Cardiac muscle cell (in vitro differentiated cells and primary cell): ENCODE measurements at places on chromosomes 16 and 17.

DNA sequence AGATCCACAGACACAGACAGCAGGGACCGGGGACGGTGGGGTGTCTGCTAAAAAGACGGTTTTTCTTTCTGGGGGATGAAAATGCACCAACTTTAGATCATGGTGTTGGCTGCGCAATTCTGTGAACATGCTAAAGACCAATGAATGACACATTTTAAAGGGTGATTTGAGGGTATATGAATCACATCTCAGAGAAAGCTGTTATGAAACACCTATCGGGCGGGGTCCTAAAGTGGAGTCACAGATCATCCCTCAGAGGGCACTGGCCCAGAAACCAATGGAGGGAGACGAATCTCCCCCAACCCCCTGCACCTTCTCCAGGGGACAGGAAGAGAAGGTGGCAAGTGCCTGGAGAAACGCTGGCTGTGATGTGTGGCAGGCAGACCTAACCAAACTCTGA lies 26.0 kb downstream of the KLHDC4 start:
- DNase-seq = no peak

DNA sequence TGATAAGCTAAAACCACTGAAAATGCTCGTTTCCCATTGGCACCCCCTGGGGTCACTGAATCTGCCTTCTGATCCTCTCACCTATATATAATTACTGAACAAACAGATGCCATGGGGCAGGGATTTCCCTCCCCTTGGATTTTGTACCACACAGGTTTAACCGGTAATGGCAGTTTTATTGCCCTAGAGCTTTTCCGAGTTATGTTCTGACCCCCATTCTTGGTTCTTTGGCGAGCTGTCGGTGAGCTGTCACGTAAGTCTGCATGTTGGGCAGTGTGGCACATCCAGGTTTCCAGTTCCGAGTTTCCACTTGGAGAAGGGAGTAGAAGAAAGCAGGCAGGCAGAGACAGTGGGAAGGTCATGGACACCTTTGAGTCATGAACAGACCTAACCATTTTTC lies 7.1 kb downstream of the TMEM97 start:
- DNase-seq = no peak

GRCh38 chr16:11023262-11024039 lies 79.1 kb downstream of the CLEC16A start:
- DNase-seq = no peak

DNA sequence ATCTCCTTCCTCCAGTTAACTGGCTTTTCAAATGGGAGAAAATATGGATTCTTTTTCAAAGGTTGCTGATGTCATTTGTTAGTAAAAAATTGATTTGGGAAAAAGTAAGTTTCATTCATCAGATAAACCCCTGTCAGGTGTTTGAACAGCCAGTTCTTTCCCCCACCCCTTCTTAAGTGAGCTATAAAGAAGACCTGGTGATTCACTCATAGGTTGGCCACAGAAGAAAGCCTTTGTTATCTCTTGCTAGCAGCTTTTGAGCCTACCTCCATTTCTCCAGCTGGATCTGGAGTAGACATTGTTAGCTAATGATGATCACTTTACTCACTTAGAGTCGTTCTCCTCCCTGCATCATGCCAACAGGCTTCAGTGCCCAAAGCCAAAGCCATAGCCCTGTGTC lies 63.0 kb downstream of the NLK start:
- DNase-seq = no peak

GRCh38 chr16:84700446-84701300 lies 873 bp downstream of the USP10 start:
- DNase-seq = peak; percentile 35

- DNase-seq = no peak
Observed at GRCh38 chr17:83119987-83120864, 40.8 kb downstream of the METRNL start.

- no peak for DNase-seq
Observed at GRCh38 chr17:40554646-40555295, 10.5 kb downstream of the CCR7 start.

DNA sequence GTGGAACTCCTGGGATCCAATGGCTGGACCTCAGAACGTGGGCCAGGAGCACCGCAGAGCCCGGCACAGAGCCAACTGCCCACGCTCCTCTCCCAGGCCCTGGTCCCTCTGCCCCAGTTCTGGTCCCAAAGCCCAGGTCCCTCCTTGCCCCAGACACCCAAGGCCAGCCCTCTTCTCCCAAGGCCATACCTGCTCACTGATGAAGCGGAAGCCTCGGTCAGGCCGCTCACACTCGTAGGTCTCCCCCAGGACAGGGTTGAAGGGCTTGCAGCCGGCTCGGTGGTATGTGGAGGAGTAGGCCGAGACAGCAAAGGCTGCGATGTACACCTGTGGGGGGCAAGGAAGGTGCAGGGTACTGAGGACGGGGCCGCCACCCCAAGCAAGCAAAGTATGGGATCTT lies 8.5 kb downstream of the OSBPL7 start:
- DNase-seq = no peak

DNA sequence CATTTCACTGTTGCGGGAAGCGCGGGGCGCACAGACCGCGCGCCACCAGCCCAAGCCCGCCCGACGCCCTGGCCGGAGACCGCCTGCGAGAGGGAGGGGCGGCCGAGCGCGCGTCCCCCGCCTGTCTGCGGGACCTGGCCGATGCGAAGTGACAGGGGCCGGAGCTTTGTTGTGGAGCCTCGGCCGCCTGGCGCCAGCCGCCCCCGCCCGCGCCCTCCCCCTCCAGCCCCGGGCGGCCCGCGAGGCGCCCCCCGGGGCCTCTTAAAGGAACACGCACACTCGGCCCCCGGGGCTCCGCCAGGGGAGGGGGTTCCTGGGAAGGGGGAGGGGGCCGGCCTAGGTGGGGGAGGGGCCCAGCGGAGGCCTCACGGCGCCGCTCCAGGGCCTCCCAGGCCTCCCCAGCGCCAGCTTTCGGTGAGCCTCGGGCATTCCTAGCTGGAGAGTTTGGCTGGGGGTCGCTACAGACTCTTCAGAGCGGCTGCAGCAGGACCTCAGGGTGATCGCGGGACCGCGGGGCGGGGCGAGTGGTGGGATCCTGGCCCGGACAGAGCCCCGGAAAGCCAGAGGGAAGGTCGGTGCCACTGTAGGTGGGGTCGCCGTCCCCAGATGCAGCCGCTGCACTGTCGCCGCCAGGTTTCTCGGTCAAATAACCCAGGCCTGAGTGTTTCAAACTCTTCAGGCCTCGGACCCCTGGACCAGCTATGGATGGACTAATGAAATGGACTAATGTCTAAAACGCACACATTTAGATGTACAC lies 2.4 kb upstream of the TBX2 start:
- peak; percentile 30 for DNase-seq

- no peak for DNase-seq
Observed at GRCh38 chr16:4328782-4329775, 13.2 kb downstream of the GLIS2 start.

GRCh38 chr17:47802341-47803022 lies 19.1 kb downstream of the OSBPL7 start:
- peak; percentile 53 for DNase-seq

DNA sequence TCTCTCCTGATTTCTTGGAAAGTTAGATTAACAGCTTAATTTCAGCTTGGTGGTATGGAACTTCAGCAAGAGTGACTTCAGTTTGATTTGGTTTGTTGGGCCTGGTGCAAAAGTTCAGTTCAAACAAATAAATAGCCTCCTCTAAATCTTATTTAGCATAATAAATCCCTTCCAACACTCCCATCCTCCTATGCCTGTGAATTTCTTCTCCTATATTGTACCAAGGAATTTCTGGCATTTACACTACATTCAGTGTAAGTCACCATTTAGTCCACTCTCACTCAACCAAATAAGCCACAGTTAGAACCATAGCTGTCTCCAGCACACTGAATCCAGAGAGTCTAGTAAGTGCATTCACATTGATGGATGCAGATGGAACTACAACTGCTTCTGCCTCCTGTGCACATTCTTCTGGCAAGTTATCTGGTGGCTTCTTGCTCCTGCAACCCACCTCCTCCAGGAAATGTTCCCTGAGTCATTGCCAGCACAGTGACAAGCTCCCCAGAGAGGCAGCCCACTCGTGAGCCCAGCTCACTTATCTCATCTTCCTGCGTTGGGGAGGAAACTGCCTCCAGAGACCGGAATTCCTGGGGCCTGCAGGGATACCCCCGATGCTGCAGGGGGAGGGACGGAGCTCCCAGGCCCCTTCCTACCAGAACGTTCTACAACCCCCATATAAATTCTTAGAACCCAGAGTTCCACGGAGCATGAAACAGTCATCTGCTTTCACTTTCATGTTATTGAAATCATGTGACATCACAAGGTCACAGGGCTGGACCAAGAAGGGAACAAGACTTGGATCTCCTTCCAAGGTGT lies 318.3 kb downstream of the PHKB start:
- DNase-seq = no peak

- DNase-seq = no peak
Observed at GRCh38 chr17:79398441-79398840, 212.4 kb downstream of the RBFOX3 start.

- peak; percentile 85 for DNase-seq
Observed at GRCh38 chr17:19346351-19347255, 15.9 kb downstream of the B9D1 start.

GRCh38 chr17:82924812-82925211 lies 85.0 kb upstream of the ZNF750 start:
- DNase-seq = no peak

GRCh38 chr16:24508614-24509013 lies 30.8 kb upstream of the RBBP6 start:
- no peak for DNase-seq

GRCh38 chr17:80364091-80364691 lies 50.8 kb upstream of the ENDOV start:
- DNase-seq = peak; percentile 11

- peak; percentile 52 for DNase-seq
Observed at GRCh38 chr16:67430977-67431774, at the start of gene HSD11B2. Gene HSD11B2, plus strand, starts transcription at chr16:67431121. Its CDS starts 128 bp downstream, at chr16:67431249.

- DNase-seq = no peak
Observed at GRCh38 chr16:8718851-8719680, 44.6 kb downstream of the ABAT start.

GRCh38 chr16:21336231-21336630 lies 58.1 kb upstream of the CRYM start:
- no peak for DNase-seq

GRCh38 chr16:22330326-22330725 lies 33.1 kb downstream of the POLR3E start:
- DNase-seq = no peak

GRCh38 chr16:27463741-27464591 lies 62.0 kb downstream of the IL21R start:
- DNase-seq = no peak

GRCh38 chr17:58870747-58871146 lies 115.1 kb downstream of the PPM1E start:
- DNase-seq = peak; percentile 2

- DNase-seq = peak; percentile 96
Observed at GRCh38 chr17:76515274-76515949, 14.2 kb upstream of the RHBDF2 start.

DNA sequence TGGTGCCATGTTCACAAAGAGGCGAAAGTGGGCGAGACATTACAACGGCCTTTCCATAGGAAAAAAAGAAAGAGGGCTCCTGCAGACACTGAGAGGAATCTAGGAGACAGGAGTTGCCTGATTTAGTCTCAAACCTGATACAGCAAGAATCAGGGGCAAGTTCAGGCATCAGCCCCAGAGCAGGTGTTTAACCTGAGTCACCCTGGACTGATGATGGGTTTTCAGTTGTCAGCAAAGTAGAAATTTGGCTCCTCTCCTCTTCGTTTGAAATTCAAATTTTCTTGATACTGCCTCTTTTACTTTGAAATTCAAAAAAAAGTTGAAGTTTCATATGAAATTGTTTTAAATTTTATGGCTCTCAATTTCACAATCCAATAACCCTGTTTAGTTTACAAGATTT lies 189.5 kb downstream of the ABCC12 start:
- DNase-seq = no peak

DNA sequence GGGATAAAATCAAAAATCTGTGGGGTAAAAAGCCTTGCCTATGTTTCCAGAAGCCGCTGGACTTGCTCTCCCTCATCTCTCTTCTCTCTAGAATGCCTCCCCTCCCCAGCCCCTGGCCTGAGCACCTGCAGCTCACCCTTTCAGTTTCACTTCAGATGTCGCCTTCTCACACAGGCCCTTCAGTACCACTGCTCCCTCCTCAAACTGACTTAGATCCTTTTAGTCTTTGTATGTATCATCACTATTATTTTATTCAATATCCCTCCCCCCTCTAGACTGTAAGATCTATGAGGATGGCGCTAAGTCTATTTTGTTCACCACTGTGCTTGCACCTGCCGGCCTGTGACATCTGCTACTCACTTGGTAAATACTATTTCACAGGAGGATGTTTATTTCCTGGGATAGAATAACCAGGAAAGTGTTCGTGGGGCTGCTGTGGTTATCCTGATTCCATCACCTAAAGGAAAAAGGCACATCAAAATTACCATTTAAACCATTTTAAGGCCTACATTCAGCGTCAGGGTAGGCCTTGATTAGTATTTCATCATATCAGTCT lies 122.3 kb downstream of the MRTFB start:
- DNase-seq = no peak

DNA sequence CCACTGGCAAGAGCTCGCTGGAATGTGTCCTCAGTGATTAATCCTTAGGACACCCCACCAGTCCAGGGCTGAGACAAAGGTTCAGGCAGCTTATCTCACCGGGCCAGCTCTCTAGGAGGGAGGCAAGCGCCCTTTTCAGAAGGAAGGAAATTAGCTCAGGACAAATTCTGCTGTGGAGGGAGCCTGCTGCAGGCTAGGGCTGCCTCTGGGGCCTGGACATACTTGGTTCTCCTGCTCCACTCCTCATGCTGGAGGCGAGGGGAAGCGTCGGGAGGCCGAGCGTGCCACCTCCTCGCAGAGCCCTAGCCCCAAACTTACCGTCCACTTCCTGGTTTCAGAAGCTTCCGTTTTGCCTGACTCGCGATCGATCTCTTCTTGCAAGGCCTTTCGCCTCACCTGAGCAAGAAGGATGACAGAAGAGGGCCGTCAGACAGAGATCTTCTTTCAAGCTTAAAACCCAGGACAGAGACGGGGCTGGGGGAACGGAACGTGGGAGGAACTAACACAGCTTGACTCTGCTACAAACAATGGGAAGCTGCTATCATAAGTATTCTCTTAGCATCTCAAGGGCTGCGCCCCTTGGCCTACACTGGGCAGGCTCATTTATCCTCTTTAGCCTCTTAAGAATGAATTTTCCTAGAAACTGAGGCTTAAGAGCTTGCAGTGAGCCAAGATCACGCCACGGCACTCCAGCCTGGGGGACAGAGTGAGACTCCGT lies 7.7 kb downstream of the KNOP1 start:
- DNase-seq = no peak

GRCh38 chr16:85231959-85232358 lies 119.7 kb upstream of the CIBAR2 start:
- DNase-seq = peak; percentile 61

GRCh38 chr17:9350080-9350479 lies 225.5 kb downstream of the STX8 start:
- peak; percentile 90 for DNase-seq

DNA sequence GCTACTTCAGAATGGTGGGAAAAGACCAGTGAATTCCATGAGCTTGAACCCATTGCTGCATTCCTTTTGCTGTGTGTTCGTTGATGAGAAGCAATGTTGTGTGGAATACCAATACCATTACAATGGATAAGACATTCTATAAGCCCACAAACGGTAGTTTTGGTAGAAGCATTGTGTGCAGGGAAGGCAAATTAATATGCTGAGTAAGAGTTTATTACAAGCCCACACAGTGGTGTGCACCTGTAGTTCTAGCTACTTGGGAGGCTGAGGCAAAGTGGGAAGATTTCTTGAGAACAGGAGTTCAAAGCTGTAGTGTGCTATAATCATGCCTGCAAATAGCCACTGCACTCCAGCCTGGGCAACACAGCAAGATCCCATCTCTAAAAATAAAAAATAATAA lies 19.9 kb upstream of the TENT4B start:
- DNase-seq = no peak

- DNase-seq = no peak
Observed at GRCh38 chr16:21565861-21566669, 33.3 kb upstream of the METTL9 start.
